ENCODE measurements at places on chromosomes 12 and 14.

DNA sequence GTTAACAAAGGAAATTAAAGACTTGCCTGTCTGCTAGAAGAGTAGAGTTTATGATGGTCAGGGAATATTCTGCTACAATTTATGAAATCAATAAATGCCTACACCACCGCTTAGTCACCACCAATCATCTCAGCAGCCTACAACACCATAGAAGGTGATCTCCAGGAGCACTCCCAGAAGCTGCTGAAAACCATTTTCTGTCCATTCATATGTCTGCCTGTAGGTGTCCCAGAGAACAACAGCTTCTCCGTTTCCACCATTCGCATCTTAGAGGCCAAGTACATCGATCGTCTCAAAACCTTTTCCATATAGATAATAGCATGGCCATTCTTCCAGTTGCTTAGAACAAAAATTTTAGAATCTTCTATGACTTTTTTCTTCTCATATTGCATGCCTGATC, 303.4 kb downstream of the KCNC2 start:
- DNase-seq = no peak

DNA sequence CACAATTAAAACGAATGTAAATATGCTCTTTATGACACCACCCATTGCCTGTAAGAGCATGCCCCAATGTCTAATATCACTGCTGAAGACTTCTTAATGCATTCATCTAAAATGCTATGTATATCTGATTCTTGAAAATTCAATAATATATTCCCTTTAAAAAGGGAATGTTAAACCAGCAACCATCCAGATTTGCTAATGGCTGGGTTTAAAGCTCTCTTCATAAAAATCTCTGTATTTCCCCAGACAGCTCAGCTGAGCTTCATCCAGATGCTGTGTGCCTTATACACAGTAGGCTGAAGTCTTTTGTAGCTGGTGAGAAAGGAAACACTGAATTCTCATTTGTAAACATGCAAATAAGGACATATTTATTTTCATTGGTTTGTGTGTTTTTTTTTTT, at the start of gene TAS2R14:
Gene TAS2R14 (minus strand): TSS at position 101 of the 400 bp plus-strand sequence. CDS start 56 bp downstream, at position 45.
- no peak for DNase-seq

- no peak for DNase-seq
Observed at GRCh38 chr14:90519262-90519920, 122.6 kb downstream of the CALM1 start.

GRCh38 chr14:68268197-68268596, 448.6 kb downstream of the RAD51B start:
- no peak for DNase-seq

GRCh38 chr14:31855262-31855661, 221.8 kb upstream of the ARHGAP5 start:
- no peak for DNase-seq

DNA sequence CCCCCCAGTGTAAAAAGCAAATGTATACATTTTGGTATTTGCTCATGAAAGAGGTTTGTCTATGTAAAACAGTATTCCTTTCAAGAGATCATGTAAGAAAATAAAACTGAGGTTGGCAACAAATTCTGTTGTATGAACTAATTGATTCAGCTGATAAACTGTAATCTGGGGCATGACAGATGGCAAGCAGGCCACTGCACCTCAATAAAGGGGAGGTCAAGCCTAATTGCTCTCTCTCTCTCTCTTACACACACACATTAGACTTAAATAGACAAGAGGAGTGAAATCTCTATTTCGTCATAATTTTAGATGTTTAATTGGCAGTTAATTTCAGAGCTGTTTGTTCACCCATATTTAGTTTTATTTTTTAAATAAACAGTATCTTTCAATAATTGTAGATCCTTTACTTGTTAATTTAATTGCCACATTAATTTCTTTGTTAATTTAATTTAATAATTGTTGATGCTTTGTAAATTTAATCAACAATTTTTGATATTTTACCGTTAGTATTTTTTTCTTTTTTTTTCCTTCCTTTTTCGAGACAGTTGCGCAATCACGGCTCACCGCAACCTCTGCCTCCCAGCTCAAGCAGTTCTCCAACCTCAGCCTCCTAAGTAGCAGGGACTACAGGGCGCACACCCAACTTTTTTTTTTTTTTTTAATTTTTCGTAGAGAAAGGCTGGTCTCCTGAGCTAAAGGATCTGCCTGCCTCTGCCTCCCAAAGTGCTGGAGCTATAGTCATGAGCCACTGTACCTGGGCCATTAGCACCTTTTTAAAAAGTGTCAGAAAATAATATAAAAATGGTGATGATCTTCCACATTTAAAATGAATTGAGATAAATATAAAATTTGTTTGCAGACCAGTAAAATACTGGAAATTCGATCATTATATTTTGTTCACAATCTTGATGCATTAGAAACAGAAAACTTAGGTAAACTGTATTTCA, 577.7 kb downstream of the SLC16A7 start:
- DNase-seq = no peak

DNA sequence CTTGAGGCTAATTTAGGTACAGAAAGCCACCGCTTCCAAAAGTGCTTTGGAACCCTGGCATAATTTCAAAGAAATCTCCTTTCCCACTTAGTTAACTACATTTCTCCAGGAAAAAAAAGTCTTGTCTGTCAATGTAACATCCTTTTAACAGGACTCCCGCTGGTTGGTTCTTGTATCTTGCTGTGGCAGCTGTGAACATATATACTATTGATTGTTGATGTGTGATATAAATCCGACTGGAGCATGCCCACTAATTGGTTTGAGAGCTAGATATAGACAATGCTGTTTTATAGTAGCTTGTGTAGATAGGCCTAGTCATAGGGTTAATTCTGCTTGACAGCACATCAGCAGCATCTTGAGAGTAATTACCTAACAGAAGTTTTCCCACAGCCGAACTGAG, 89.6 kb downstream of the MSRB3 start:
- no peak for DNase-seq

GRCh38 chr14:54001189-54001878, 44.7 kb upstream of the BMP4 start:
- no peak for DNase-seq

- DNase-seq = no peak
Observed at GRCh38 chr14:41634286-41634685, 27.6 kb downstream of the LRFN5 start.

DNA sequence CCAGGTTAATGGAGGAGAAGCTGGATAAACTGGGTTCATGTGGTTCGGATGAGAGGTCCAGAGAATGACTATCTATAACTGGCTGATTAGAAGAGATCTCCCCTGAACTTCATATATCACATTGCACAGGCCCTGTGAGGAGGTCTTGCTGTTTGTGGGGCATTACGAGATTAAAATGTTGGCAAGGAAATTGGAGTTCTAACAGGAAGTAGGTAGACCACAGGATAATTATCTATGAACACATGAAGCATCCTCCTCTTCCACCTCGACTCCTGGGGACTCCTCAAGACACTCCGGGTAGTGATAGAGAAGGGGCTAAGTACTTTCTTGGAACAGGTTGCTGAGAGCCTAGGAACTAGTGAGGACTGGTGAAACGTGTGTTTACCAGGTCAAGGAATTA, 418.8 kb downstream of the KCNH5 start:
- DNase-seq = no peak

GRCh38 chr14:55128386-55129085, 516 bp upstream of the LGALS3 start:
- no peak for DNase-seq

GRCh38 chr12:126747530-126748149, 1519.3 kb upstream of the TMEM132C start:
- DNase-seq = no peak

GRCh38 chr12:85794531-85794930, 41.7 kb downstream of the RASSF9 start:
- DNase-seq = peak; percentile 49

GRCh38 chr14:24426150-24426911, 3.1 kb downstream of the CBLN3 start:
- no peak for DNase-seq

- DNase-seq = no peak
Observed at GRCh38 chr14:83709116-83709515, 1820.8 kb upstream of the FLRT2 start.

DNA sequence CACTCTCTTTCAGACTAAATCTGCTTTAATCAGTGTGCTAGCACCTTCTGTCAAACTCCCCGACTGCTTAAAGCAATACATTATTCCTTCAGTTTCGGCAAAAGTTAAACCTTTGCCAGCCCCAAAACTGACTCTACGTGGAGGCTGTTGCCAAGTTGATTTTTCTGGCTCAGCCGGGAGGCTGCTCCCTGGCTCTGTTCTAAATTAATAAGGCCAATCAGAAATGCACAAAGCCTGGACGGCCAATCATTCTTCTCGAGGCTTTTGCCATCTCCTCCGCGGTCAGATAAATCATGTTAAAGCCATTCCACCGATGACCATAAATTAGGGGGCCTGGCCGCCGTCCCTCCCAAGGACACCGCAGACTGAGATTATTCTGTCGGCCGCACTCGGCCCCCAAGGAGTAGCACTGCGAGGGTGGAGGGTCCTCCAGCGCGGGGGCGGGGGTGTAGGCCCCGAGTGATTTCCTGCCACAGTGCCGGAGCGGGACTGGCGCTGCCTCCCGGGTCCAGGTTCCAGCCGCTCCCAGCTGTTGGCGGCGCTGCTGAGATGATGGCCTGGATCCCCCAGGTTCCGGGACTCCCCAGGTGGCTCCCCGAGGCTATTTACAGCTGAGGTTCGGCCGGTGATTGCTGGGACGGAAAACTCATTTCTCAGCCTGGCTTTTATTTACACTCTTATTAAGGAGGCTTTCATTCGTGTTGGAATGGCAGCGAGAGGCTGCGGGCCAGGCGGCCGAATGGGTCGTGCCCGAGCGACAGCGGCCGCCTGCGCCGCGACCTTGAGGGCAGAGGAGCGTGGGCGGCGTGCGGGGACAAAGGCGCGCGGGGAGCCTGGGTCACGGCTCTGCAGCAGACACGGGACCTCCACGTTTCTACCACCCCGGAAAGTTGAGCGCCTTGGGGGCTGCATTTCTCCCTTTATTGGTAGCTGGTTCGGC, 165.1 kb downstream of the MON2 start:
- DNase-seq = no peak

DNA sequence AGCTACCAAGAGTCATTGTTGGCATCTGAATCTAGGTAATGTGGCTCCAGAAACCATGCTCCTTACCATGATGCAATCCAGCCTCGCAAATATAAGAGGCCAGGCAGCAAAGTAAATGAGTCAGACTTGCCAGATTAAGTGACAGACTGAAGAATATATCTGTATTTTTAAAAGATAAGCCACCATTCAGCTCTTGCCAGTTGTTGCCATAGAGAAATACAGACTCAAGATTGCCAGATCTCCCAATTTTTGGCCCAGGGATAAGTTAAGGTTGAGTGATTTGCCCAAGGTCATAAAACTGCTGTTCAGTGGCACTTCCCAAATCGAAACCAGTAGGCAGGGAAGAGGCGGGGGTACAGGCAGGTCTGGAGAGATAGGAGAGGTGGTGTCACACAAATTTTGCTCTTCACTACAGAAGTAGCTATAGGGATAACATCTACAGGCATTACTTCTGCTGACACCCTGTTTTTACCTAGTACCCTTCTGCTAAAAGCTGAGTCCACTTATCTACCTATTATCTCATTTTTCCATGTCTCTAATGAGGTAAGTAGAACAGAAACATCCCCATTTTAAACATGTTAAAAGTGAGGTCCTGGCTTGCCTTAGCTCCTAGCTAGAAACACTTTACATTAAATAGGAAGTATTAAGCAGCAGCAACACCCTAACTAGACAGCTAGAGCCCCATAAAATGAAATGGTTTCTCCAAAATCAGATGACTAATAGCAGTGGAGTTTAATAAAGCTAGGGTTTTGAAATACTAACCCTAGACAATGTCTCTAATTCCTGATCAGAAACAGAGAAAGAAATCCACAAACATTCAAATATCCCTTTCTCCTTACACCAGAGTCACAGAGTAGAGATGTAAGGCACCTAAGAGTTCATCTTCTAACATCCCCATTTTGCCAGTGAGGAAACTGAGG, 19.5 kb downstream of the DCAF5 start:
- no peak for DNase-seq

DNA sequence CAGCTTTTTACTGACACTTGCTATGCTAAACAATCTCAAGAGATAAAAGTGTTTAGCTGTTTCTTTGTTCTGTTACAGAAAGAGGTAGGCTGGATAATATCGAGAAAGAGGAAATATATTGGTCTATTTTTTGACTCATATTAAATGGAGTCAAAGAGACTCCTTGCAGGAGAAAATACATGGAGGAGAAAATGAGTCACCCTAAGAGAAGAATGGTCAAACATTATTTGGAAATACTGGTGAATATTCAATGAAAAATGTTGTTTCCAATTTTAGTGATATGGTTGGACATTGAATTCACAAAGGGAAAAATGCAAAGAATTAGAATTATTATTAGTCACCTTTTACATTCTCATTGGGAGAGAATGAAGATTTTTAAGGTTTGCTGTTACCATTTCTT, 3.2 kb downstream of the KCNJ8 start:
- DNase-seq = peak; percentile 78

DNA sequence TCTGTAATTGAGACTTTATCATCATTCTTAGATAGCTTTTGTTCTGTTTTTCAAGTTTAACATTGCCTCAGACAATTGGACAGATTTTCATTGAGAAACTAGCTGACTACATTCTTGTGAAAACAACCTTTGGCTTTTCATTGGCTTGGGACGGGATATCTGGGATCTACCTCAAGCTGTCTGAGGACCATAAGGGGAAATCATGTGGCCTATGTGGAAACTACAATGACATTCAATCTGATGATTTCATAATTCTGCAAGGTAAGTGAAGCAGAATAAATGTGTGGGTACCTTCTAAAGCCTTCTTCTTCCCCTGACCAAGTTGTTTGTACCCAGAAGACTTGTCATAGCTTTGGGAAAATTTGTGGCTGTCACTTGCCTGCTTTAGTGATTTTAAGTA, 133.5 kb downstream of the OTOGL start:
- no peak for DNase-seq

DNA sequence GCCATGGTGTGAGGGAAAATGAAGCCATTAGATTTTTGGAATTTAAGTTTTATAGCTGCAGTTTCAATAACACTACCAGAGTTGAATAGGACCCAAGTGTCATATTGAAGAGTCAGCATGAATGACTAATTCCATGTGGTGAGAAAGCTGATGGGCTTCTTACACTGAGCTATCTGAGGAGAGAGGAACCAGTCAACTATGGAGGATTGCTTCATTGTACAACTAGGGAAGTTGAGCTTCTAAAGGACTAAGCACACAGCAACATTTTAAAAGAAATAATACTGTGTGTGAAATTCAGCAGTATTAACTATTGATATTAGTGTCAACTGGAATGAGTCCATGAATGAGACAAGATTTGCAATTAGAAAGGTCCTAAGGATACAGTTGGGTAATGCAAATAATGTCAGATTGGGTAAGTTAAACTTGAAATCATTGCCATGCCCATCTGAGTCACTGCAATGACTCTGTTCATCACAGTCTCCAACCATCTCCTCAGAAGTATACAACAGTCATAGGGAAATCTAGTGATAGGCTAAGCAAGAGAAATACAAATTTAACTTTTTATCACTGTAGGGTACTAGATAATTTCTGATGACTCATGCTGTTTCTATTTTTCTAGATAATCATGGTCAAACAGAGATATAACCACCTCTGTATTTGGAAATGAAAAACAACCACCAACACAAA, 394.2 kb downstream of the FSCB start:
- DNase-seq = no peak

- DNase-seq = no peak
Observed at GRCh38 chr12:53856132-53856531, 82.5 kb upstream of the HOXC13 start.
